Mesendoderm (in vitro differentiated cells): ENCODE measurements at places on chromosomes 5 and 9.

DNA sequence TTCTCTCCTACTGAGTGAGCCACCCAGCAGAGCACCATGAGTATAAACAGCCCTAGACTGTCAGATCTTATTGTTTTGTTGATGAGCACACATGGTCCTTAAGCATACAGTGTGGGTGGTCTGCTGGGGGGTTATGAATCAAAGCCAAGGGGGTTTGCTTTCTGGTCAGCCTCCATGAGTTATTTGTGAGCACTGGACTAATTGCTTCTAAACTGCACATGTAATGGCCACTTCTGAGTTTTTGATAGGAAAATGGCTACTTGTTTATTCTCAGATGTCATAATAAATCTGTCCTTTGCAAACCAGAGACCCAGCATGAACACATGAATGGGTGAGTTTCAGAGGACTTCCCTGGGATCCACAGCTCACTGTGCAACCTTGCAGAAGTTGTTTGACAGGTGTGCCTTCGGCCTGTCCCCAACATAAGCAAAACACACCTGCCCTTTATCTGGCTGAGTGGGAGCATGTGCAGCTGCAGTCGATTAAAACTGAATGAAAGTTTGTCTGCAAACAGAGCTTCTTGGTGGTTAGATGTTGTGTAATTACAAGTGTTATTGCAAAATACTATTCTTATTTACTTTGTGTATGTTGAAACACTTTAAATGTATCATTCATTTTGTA is 35.9 kb downstream of the MAMDC2 start:
- no peaks in the 10 kb centered on the region for H3K27me3 ChIP-seq
- H3K36me3 ChIP-seq = no peaks in the 10 kb centered on the region
- no peak for DNase-seq

- no peak overlapping the region for H3K4me3 ChIP-seq
- H3K27me3 ChIP-seq = no peaks in the 10 kb centered on the region
- no peaks in the 10 kb centered on the region for H3K4me1 ChIP-seq
- H3K36me3 ChIP-seq = no peaks in the 10 kb centered on the region
Observed at GRCh38 chr5:136228136-136228757, 35.3 kb upstream of the SMIM32 start.

GRCh38 chr5:125683669-125684068 is 739.5 kb upstream of the GRAMD2B start:
- no peak for DNase-seq
- H3K36me3 ChIP-seq = no peaks in the 10 kb centered on the region
- no peak overlapping the region for H3K4me3 ChIP-seq
- no peaks in the 10 kb centered on the region for H3K4me1 ChIP-seq
- no peak overlapping the region for H3K27ac ChIP-seq
- H3K27me3 ChIP-seq = no peaks in the 10 kb centered on the region

GRCh38 chr5:142613271-142613671 is 72.6 kb downstream of the FGF1 start:
- no peak overlapping the region for H3K27ac ChIP-seq
- no peaks in the 10 kb centered on the region for H3K36me3 ChIP-seq
- no peak overlapping the region for H3K4me3 ChIP-seq
- H3K27me3 ChIP-seq = no peaks in the 10 kb centered on the region
- no peak for DNase-seq
- no peaks in the 10 kb centered on the region for H3K4me1 ChIP-seq

- no peak overlapping the region for H3K27ac ChIP-seq
- H3K36me3 ChIP-seq = no peaks in the 10 kb centered on the region
- DNase-seq = no peak
- H3K4me1 ChIP-seq = peaks cover 2% of the 10 kb centered on the region
- H3K4me3 ChIP-seq = no peak overlapping the region
Observed at GRCh38 chr5:131756942-131757341, 39.9 kb downstream of the FNIP1 start.

GRCh38 chr5:29218138-29218537 is 1975.3 kb upstream of the CDH6 start:
- no peak overlapping the region for H3K4me3 ChIP-seq
- no peaks in the 10 kb centered on the region for H3K27me3 ChIP-seq
- H3K4me1 ChIP-seq = no peaks in the 10 kb centered on the region

DNA sequence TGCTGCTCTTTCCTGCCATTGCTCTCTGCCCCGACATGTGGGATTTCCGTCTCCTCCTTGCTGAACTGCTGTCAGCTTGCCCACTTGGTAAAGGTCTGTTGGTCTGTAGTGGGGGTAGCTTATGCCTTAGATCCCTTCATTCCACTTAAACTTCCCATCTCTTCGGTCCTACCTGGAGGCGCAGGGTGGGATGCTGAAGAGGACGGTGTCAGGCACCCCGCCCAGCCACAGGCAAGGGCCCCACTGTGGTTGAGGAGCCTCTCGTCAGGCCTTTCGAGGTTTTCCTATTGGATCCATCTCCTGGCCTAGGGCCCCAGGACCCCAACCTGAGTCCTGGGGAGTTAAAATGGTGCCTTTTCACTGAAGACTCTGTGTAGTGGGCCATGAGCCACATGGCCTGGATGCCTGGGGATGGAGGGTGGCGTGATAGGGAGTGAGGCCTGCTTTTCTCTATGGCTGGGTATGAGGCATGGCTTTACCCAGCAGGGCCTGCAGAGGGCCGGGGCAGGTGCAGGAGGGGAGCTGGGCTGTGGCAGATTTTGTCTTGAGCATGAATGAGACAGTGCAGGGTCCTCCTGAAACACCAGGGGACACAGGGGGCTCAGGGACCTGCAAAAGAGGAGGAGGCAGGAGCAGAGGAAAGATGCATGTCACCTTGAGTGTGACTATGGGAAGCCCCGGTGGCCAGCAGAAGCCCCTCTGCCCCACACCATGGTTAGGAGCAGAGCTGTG is 25.8 kb upstream of the RNF130 start:
- DNase-seq = no peak
- no peak overlapping the region for H3K4me3 ChIP-seq
- no peaks in the 10 kb centered on the region for H3K4me1 ChIP-seq
- H3K27me3 ChIP-seq = no peaks in the 10 kb centered on the region
- H3K36me3 ChIP-seq = no peaks in the 10 kb centered on the region
- no peak overlapping the region for H3K27ac ChIP-seq

DNA sequence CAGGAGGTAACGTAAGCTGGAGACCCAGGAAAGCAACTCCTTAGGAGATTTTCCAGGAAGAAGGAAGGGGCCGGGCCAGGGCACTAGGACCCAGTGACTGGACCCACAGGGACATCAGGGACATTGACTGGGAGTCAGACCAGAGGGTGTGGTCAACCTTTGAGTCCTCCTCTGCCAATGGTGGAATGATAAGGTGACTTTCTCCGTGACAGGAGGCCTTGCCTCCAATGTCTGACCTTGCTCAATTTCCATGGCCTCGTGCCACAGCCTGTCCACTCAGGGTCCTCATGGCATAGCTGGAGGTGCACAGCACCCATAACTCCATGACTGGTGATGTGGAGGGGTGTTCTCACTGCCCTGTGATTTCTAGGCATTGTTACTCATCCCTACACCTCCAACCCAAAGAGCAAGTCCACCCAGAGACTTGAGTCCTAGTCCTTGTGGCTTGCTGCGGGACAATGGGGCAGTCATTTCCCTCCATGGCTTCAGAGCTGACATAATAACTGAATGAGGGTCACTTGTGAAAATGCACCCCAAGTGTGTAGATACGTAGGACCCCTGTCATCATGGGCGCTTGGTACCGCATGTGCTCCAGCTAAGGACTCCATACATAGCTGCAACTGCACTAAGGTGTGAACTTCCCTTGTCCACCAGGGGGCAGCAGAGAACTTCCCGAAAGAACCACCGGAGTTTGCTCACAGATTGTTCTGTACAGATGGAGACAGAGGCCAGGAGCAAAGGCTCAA is 4.1 kb upstream of the AMBP start:
- H3K27ac ChIP-seq = no peak overlapping the region
- DNase-seq = peak; percentile 89
- H3K36me3 ChIP-seq = no peaks in the 10 kb centered on the region
- no peaks in the 10 kb centered on the region for H3K4me1 ChIP-seq
- no peak overlapping the region for H3K4me3 ChIP-seq
- no peaks in the 10 kb centered on the region for H3K27me3 ChIP-seq

GRCh38 chr9:93071464-93071863 is 13.0 kb downstream of the SUSD3 start:
- H3K36me3 ChIP-seq = no peaks in the 10 kb centered on the region
- no peak overlapping the region for H3K27ac ChIP-seq
- no peaks in the 10 kb centered on the region for H3K4me1 ChIP-seq
- no peak overlapping the region for H3K4me3 ChIP-seq
- DNase-seq = peak; percentile 79

GRCh38 chr5:165425594-165425993 is 1920.2 kb downstream of the MAT2B start:
- H3K36me3 ChIP-seq = no peaks in the 10 kb centered on the region
- no peaks in the 10 kb centered on the region for H3K4me1 ChIP-seq
- H3K27me3 ChIP-seq = no peaks in the 10 kb centered on the region
- no peak overlapping the region for H3K4me3 ChIP-seq

GRCh38 chr5:132238169-132238744 is 10.6 kb upstream of the P4HA2 start:
- H3K4me1 ChIP-seq = no peaks in the 10 kb centered on the region
- DNase-seq = peak; percentile 78
- H3K4me3 ChIP-seq = no peak overlapping the region
- H3K27me3 ChIP-seq = no peaks in the 10 kb centered on the region

GRCh38 chr5:76521240-76521758 is 101.9 kb downstream of the F2RL2 start:
- DNase-seq = no peak
- no peak overlapping the region for H3K27ac ChIP-seq
- no peaks in the 10 kb centered on the region for H3K27me3 ChIP-seq
- no peaks in the 10 kb centered on the region for H3K36me3 ChIP-seq
- no peak overlapping the region for H3K4me3 ChIP-seq

DNA sequence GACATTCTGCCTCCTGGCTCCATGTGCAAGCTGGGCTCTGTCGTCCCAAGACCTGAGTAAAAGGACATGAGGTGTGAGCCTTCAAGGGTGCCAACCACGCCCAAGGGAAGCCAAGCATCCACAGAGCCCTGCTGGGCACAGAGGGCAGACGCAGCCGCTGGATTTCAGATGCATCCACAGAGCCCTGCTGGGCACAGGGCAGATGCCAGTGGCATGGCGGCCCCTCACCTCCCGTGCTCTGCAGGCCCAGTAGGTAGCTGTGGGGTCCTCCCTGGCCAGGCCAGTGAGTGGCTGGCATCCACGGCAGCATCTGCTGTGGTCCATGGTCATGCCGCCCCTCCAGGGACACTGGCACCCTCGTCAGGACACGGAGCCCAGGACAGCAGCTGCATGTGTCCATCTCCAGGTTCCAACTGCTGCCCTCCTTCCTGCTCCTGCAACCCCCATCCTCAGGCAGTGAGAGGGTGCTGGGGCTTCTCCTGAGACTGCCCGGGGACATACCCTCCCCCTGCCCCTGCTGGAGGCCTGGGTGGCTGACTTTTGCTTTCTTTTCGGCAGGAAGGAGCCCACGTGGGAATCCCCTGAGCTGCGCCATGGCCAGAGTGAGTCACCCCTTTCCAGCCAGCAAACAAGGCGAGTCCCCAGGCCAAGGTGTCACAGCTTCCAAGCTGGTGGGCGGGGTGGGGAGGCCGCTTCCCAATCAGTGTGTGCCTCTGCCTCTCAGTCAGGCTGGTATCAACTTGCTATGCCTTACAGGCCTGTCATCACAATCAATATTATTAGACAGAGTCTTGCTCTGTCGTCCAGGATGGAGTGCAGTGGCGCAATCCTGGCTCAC is 4.0 kb upstream of the TRAF2 start:
- no peak overlapping the region for H3K4me3 ChIP-seq
- H3K4me1 ChIP-seq = no peaks in the 10 kb centered on the region
- no peaks in the 10 kb centered on the region for H3K27me3 ChIP-seq
- peak; percentile 63 for DNase-seq
- no peak overlapping the region for H3K27ac ChIP-seq

DNA sequence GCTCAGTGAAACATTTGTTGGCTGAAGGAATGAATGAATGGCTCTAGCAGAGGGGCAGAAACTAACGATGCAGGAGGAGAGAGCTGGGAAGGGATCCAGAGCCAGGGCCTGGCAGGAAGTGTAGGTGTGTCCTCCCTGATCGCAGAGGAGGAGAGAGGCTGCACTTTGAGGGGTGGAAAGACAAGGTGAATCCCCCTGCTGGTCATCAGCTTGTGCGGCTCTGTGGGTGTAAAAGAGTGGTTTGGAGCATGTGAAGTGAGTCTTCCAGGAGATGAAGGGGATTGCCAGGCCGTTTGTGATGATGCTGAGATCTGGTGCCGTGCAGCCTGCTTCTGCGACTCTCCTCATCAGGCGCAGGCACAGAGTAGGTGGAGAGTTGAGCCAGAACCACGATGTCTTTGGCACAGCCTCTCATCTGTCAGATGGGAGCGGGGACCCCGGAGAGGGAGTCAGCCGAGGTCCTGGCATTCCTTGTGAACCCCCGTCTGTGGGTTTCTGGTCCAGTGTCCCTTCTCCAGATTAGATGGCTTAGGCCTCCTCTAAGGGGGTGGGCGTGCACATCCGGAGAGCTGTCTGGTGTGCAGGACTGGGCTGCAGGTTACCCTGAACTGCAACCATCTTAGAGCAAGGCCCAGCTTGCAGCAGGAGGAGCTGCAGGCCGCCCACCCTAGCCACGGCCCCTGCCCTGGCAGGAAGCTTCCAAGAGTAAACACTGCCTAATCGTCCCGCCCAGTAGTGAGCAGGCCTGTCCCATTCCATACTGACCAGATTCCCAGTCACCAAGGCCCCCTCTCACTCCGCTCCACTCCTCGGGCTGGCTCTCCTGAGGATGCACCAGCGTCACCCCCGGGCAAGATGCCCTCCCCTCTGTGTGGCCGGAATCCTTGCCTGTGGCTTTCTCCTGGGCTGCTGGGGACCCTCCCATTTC is at the start of gene ADAMTS13:
Gene ADAMTS13, plus strand, starts transcription at position 753 of the 928 bp plus-strand sequence. Its CDS starts 77 bp downstream, at position 830.
- no peak within 1 kb of the TSS for H3K4me3 ChIP-seq
- peak; percentile 81 for DNase-seq
- no peaks in the 10 kb centered on the region for H3K4me1 ChIP-seq
- H3K27me3 ChIP-seq = no peaks in the 10 kb centered on the region
- no peaks in the 10 kb centered on the region for H3K36me3 ChIP-seq

DNA sequence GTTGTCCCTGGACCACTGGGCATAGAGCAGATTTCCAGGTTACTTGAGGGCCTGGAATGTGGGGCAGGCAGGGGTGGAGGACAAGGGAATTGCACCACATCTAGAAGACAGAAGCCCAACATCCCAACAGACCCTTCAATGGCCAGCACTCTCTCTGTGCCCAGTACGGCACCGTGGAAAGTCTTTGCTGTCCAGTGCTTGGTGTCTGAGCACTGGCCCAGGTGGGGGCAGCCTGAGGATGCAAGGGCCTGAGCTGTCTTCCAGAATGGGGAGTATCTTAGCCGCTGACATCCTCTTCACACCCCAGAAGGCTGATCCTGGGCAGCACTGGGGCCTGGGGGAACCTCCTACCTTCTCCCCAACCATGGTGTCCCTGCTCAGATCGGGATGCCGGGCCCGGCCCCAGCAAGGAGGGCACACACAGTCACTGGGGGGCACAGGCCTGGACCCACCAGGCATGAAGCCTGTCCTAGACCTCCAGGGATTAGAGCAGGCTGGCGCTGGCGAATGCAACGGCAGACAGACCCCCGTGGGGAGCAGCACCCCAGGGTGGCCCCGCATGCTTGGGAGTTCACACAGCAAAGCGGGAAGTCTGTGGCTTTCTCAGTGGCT is 40.6 kb upstream of the OLFM1 start:
- no peaks in the 10 kb centered on the region for H3K4me1 ChIP-seq
- no peak overlapping the region for H3K27ac ChIP-seq
- no peak for DNase-seq
- no peaks in the 10 kb centered on the region for H3K36me3 ChIP-seq
- H3K27me3 ChIP-seq = no peaks in the 10 kb centered on the region
